ENCODE measurements at places on chromosomes 1 and 21.

DNA sequence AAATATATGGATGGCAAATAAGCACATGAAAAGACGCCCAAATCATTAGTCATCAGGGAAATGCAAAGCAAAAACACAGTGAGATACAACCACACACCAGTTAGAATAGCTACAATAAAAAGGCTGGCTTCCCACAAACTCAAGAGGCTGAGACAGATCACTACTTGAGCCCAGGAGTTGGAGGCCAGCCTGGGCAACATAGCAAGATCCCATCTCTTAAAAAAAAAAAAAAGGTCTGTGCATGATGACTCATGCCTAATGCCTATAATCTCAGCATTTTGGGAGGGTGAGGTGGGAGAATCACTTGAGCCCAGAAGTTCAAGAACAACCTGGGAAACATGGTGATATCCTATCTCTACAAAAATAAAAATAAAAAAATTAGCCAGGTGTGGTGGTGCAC lies 19.8 kb downstream of the LDLRAD1 start:
- no peak for DNase-seq

- DNase-seq: no peak
Measured at GRCh38 chr21:39390212-39390765, 41.4 kb upstream of the HMGN1 start.

GRCh38 chr1:27658951-27659496 lies 13.0 kb downstream of the IFI6 start:
- DNase-seq: no peak

DNA sequence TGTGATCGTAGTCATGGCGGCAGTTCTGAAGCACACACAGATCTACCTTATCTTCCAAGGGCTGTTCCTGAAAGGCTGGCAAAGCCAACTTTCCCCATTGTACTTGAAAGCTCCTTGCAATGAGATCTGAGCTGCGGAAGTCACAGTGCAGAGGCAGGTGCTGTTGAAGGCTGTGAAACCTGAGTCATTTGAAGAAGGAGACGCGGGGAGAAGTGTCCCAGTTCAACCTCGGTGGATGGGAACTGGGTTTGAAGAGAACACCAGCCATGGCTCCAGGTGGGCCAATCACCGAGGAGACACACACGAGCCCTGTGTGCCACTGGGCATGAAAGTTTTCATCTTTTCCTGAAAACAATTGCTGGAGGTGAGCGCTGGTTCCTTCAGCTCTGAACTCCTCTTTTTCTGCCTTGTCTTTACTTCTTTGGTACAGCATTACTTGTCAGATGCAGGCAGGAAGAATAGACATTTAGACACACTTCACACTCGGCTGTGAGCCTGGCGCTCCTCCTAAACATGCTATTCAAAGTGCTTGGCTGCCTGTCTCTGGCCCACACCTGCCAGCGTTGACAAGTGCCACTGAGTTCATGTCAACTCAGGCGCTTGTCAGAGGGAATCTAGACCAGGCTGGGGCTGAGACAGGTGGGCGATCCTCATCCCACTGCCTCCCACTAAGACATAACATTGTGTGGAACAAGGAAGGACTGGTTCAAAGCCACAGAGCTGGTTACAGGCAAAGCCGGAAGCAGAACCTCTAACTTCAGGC lies 25.7 kb upstream of the PDE9A start:
- no peak for DNase-seq
